GOT3 (cell line): ENCODE measurements at places on chromosomes 16 and 17.
A peak's percentile ranks its signal among the peaks of the same experiment; 100 is the strongest.

GRCh38 chr17:64984181-64984580 lies 64.9 kb upstream of the LRRC37A3 start:
- DNase-seq: no peak

DNA sequence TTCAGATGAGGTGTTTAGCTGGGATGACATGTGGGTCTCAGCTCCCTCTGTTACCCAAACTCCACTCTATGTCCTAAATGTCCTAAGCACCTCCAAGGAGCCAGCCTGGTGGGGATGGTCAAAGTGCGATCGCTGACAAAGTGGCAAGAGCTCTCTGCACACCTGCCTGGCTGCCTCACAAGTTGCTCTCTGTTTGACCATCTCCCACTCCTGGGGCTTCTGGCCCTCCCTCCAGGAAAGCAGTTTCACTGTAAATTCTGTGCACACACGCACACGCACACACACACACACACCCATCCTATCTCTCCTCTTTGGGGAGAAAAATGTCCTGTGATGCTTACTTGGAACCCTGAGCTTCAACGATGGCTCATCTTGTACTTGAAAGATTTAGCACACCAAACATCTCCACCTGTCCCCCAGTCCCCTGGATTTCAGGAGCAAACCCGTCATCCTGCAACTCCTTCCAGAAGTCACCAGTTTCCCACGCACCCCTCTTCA lies 1.7 kb downstream of the PITPNA start:
- DNase-seq: no peak

DNA sequence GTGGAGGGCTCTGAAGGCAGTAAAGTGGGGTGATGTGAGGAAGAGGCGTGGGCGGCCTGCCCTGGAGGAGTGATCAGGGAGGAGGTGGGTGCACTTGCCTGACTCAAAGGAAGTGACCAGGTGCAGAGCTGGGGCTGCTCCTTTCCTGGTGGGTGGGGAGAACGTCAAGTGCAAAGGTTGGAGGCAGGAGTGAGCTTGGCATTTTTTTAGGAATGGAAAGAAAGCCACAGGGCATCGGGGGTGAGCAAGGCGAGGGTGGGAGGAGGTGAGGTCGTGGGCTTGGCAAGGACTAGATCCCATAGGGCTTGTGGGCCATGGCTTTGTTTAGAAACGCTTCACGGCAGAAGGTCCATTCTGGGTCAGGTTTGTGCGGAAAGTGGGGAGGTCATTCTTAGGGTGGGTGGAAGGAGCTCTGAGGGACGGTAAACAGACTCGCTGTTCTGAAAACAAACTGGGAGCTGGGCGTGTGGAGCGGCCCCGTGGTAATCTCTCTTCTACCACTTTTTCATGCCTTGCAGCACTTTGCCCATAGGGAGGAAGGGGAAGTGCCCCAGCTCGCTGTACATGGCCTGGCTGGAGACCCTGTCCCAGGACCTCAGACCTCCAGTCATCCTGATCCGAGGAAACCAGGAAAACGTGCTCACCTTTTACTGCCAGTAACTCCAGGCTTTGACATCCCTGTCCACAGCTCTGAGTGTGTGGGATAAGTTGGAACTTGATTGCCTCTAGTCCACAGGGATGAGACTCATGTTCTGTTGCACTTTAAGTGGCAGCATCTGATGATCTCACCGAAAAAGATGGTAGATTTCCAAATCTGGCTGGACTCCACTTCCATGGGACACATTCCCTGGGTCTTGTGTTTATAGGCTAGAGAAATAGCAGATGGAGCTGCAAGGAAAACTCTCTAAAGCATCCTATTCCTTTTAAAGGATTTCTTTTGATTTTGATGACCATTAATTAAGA lies 18.9 kb upstream of the HERPUD1 start:
- DNase-seq: no peak

DNA sequence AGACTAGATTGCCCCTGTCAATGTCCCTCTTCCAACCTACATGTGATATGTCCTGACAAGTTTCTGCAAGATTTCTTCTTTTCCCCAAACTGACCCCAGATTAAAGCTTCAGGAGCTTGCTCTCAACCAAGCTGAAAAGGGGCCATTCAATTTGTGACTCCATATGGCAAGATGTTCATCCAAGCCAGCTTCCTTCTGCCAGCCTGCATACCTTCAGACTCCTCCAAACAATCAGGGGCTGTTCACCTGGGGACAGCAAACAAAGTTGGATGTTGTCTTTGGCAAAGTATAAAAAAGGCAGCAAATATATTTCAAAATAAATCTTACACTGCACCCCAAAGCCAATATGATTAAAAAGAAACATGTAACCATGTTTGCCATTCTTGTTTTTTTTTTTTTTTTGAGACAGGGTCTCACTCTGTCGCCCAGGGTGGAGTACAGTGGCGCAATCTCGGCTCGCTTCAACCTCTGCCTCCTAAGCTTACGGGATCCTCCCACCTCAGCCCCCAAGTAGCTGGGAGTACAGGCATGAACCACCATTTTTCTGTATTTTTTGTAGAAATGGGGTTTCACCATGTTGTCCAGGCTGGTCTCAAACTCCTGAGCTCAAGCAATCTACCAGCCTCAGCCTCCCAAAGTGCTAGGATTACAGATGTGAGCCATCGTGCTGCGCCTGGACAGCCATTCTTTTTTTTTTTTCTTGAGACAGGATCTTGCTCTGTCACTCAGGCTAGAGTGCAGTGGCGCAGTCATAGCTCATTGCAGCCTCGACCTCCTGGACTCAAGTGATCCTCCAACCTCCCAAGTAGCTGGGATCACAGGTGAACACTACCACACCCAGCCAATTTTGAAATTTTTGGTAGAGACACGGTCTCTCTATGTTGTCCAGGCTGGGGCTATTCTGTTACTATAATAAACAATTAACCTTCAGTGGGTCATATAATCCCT lies 50.0 kb upstream of the AKAP1 start:
- DNase-seq: no peak

- DNase-seq: peak; percentile 21
Observed at GRCh38 chr16:66130296-66130905, 236.1 kb upstream of the CDH5 start.

- DNase-seq: no peak
Observed at GRCh38 chr16:81586417-81586816, 141.8 kb downstream of the CMIP start.

GRCh38 chr16:67406111-67406971 lies 9.9 kb downstream of the ZDHHC1 start:
- DNase-seq: no peak

GRCh38 chr17:12940699-12941098 lies 77.1 kb downstream of the ELAC2 start:
- DNase-seq: no peak

DNA sequence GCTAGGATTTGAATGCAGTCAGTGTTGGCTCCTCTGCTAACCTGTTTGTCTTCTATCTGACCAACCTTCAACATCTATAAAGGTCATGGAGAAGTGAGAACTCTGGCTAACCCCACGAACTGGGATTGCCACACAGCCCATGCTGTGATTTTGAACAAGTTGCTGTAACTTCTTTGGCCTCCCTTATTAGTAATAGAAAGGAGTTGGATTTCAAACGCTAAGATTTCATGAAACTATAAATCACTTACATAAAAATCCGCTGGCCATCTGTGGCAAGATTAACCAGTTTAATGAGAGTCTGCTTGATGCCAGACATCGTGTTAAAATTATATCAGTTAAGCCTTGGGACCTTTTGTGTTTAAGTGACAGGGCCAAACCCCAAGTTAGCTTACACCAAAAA lies 53.4 kb downstream of the HSD17B2 start:
- no peak for DNase-seq

GRCh38 chr17:45440161-45440778 lies 7.6 kb upstream of the ARHGAP27 start:
- no peak for DNase-seq

GRCh38 chr16:27324851-27325301 lies 11.1 kb downstream of the IL4R start:
- no peak for DNase-seq

GRCh38 chr17:83084621-83085056 lies 5.2 kb downstream of the METRNL start:
- DNase-seq: no peak

DNA sequence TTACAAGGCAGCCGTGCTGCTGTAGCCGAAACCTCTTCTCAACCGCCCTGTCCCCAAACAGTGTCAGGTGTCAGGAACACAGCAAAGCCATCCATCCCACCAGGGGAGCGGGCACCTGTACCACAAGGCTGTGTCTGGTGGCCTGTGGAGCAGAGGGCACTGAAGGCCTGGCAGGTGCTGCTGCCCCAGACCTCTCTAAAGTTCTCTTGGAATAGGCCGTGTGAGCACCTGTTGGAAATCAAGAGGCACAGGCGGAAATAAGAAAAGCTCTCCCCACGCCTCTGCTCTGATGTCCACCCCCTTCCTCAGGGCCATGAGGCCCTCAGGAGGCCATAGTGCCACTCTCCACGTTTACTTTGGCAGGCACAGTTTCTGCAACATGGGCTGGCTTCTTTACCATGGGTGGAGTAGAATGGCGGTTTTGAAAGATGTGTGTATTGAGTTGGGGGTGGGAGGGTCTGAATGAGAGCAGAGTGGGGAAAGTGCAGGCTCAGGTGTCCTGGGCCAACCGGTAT lies 99.9 kb upstream of the ZNF750 start:
- DNase-seq: no peak

DNA sequence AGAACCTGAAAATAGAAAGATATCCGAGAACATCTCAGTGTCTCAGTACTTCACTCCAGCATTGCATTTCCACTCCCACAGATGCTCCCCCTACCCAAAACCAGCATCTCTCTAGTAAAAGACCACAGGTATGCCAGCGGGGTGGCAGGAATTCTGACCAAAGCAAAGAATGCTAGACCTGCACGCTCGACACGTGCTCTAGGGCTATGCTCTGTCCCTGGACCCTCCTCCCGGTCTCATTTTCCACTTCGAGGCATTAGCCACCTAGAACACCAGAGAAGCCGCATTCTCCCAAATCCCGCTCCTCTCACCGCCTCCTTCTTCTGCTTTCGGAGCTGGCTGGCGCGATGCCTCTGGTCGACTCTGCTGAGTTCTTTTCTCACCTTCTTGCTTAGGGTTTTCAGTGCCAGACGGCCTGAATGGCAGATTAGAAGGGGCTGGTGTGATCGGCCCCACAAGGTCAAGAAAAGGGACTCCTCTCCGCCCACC lies 487 bp downstream of the TSR1 start:
- no peak for DNase-seq

DNA sequence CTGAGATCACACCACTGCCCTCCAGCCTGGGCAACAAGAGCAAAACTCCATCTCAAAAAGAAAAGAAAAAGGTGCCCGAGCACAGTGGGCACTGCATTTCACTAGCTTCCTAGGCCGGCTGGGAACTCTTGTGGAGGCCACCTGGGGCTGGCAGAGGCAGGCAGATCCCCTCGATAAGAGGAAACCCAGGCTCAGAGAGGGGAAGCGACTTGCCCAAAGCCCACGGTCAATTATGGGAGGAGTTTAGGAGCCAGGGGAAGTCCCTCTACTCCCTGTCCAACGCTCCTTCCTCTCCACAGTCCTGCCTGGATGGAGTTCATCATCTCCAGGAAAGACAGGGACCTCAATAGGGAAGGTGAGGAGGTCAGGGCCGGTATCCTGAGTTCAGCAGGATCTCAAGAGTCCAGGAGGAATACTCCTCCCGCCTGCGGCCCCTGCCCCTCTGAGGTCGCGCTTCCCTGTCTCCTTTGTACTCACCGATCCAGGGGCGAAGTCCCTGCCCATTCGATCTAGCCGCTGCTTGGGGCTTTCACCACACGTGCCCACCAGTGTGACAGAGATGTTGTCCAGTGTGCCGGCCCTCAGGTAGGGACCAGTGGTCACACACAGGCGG lies 841 bp downstream of the ALOXE3 start:
- DNase-seq: no peak

GRCh38 chr17:37741341-37742115 lies 3.3 kb downstream of the HNF1B start:
- no peak for DNase-seq

DNA sequence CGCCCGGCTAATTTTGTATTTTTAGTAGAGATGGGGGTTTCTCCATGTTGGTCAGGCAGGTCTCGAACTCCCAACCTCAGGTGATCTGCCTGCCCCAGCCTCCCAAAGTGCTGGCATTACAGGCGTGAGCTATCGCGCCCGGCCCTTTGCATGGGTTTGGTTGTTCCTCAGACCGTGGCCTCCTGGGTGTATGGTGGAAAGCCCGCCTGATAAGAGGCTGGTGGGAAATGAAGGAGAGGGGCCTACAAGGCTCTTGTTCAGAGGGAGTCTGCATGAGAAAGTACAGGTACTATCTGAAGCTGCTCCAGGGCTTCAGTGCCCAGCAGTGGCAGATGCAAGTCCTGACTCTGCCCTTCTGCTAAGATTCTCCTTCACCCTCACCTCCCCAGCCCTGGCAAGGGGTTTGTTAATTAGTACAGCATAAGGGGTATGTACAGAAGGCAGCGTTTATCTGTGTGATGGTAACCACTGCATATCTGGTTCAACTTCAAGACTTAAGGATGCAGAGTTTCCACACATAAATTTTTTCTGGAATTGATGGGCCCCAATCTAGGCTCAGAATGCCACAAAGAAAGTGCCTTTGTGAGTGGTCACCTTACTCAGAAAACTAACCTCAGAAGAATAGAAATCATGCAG lies 24.2 kb downstream of the GRB7 start:
- no peak for DNase-seq

DNA sequence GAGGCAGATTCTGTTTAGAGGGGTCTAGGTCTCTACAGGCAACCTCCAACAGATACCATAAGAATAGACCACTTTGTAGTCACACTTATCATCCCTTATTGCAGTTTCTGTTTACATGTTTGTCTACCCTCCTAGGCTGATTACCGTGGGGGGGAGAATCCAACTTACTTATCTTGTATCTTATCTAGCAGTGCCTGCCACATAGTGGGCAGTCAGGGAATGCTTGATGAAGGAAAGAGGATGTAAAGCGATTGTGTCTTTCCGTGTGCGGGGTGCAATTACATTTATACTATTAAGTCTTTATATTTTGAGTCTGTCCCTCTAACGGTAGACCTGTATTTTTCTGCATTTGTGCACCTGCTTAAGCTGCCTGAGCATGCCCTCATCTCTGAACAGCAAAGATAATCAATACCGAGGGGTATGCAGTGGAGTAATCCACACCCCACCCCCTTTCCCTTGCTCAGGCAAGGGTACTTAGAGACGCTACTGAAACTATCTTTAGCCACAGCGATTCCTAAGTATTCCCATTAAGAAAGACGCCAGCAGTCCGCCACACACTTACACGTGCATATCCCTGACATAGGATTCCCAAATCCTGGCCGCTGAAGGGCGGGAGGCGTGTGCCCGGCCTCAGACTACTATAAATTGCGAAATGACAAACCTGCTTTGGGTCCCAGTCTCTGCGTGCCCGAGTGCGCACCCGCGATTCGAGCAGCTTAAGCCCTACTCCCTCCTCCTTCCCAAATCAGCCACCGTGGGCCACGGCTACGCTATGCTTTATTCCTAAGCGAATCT lies 635 bp upstream of the AATF start:
- DNase-seq: no peak

GRCh38 chr16:70805380-70805779 lies 4.4 kb upstream of the VAC14 start:
- DNase-seq: no peak

- DNase-seq: no peak
Observed at GRCh38 chr17:79027274-79027924, 3.4 kb downstream of the C1QTNF1 start.

- no peak for DNase-seq
Observed at GRCh38 chr17:66791347-66791746, 43.6 kb upstream of the CACNG5 start.

- DNase-seq: no peak
Observed at GRCh38 chr16:87115646-87116045, 201.5 kb downstream of the C16orf95 start.

GRCh38 chr17:61490540-61490975 lies 38.3 kb downstream of the TBX4 start:
- DNase-seq: no peak
